Glutamatergic neuron (in vitro differentiated cells): ENCODE measurements at places on chromosomes 13 and 19. TPM values are rescaled to one million over a fixed set of nuclear protein-coding genes. Genes with fewer than 3 reads are reported as not detected.

RETN gene
- not detected for total RNA-seq

SBSN gene
- total RNA-seq, result 0.29 TPM

OVOL3 gene
- total RNA-seq, result not detected

ZNF460 gene
- 62.1 TPM for total RNA-seq

TYROBP gene
- total RNA-seq, result not detected

- DNase-seq, result peak; percentile 86
These were observed 20.5 kb downstream of the CYTH2 start for GRCh38 chr19:48489608-48490216.

DNA sequence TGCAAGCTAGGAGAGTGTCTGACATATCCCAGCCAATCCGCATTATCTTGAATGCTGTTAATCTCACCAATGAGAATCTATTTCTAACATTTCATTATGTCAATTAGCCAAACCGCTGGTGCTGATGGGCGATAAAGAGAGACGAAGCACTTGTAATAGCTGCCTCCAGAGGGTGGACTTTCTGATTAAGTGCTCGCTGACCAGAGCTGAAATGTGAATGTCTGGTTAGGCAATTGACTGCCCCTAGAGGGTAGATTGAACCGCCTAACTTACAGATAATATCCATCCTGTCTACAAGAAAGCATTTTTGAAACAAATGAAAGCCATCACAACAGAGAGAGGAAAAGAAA, 552 bp upstream of the GRWD1 start:
- DNase-seq, result no peak

- DNase-seq, result no peak
These were observed 39.6 kb downstream of the ANKRD10 start for GRCh38 chr13:110875241-110875640.

- DNase-seq, result no peak
These were observed 1342.7 kb downstream of the UQCRFS1 start for GRCh38 chr19:27870293-27870692.

DNA sequence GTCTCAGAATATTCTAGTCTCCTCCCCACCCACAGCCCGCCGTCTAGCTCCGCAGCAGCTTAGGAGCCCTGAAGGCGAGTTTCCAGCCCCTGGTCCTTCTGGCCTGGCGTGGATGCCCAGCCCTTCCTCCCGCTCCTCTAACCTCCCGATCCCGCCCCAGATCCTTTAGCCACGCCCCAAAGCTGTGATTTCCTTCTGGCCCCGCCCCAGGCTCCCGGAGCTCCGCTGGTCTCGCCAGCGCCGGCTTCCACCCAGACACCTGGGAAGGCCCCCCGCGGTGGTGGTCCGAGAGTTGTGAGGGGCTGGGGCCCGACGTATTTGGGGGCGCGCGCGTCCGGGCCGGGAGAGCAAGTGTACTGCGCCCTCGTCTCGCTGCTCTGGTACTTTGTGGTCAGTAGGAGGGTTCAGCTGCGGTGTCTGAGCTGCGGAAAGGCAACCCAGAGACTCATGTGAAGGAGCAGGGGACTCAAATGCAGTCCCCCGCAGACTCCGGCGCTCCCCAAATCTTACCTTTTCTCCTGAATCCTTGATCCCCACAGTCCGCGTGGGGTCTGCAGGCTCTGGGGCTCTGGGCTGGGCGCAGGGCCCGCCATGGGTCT, at the start of gene CGB7:
Gene CGB7, minus strand, starts transcription at position 114 of the 599 bp plus-strand sequence. CDS start 2,374 bp downstream, outside the sequence.
- DNase-seq, result peak; percentile 81

DNA sequence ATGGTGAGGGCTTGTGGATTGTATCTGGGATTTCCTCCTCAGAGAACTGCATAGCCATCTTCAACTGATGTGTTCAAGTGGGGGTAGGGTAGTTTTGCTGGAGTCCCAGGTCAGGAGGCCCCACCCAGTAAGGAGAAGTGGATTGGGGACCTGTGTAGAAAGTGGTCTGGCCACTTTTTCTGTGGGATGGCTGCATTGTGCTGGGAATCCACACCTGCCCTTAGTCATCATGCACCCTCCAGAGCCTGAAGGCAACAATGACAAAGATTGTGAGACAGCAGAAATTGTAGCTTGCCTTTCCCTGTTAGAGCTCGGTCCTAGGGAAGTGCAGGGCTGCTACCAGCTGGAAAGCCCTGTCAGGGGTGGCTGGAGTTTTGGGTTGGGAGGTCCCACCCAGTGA, 255.4 kb downstream of the NDFIP2 start:
- no peak for DNase-seq

- no peak for DNase-seq
These were observed 14.3 kb upstream of the EIF3G start for GRCh38 chr19:10134040-10134439.

GRCh38 chr13:93861818-93862217, 617.7 kb downstream of the DCT start:
- no peak for DNase-seq
